ENCODE measurements at places on chromosomes 4 and X.

- DNase-seq, result no peak
Measured at GRCh38 chr4:137124278-137124932, 407.9 kb downstream of the PCDH18 start.

- DNase-seq, result no peak
Measured at GRCh38 chrX:151981129-151981528, 6.7 kb upstream of the GABRE start.

DNA sequence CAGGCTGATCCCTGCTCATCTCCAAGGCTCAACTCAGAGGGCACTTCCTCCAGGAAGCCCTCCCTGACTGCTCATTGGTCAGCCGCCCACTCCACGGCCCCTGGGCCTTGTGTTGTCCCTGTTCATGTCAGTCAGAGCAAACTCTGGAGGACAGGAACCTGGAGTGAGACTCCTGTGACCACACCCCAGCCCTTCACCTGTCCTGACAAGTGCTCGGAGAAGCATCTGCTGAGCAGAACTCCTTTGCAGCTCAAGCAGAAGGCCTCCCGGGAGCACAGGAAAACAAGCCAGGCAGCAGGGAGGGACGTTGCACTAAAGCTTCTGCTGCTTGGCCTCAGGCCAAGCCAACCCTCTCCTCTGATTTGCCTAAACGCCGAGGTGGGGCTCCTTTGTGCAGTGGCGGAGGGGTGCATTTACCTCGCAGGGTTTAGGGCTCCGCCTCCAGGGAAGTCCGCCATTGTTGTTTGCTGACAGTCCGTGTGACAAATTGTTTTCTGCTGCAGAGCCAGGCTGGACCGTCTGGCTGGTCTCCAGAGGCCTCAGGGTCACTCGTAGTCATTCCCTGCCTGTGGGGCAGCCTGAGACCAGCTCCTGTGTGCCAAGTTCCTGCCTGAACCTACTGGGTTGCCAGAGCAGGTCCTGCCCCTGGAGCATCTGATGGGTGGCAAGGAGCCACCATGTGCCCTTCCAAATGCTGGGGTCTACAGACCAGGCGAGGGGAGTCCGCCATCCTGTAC is 61.8 kb downstream of the C4orf50 start:
- no peak for DNase-seq

DNA sequence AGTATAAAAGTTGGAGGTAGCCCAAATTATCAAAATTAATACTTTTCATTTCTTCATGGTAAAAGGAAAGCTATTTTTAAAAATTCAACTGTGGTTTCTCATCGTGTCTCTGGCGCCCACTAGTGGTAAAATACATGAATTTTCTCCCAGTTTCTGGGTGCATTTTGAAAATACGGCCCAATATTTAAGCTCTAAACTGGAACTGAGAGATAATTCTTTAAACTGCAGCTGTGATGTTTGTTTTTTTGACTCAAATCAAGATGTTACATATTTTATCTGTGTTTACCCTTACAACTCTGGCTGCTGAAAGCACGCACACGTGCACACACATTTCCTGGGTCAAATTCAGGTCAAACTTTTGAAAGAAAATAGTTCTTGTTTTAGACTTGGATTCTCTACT is 123.9 kb upstream of the ACSL4 start:
- peak; percentile 18 for DNase-seq

DNA sequence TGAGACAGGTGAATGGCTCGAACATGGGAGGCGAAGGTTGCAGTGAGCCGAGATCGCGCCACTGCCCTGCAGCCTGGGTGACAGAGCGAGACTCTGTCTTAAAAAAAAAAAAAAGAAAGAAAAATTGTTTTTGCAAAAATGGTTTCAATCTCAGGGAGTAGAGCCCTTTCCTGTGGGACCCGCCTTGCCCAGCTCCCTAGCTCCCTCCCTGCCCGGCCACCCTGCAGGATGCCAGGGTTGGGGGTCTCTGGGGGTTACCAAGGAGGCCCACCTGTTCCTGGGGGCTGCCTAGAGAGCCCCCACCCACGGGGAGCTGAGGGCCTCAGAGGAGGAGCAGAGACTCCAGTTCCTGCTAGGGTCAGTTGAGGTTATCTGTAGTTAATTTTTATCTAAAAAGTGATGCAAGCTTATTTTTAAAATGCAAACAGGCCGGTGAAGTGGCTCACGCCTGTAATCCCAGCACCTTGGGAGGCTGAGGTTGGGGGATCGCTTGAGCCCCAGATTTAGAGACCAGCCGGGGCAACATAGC is 18.7 kb upstream of the PLCXD1 start:
- DNase-seq, result no peak

DNA sequence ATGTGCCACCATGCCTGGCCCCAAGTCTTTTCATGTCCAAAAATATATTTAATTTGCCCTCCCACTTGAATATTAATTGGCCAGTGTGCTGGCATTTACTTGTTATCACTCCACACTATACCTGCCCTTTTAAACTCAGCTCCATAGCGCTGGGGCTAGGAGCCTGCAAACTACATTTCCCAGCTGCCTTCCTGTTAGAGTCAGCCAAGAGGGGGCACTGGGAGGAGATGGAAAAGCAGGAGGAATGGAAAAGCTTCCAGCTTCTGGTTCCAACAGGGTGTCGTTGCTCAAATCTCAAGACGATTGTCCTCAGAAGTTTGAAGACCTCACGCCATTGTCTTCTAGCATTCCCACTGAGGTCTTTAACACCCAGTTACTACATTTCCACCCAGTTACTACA is 315.5 kb downstream of the BCOR start:
- no peak for DNase-seq

GRCh38 chr4:73922766-73923630 is 53.8 kb downstream of the CXCL1 start:
- DNase-seq, result no peak

DNA sequence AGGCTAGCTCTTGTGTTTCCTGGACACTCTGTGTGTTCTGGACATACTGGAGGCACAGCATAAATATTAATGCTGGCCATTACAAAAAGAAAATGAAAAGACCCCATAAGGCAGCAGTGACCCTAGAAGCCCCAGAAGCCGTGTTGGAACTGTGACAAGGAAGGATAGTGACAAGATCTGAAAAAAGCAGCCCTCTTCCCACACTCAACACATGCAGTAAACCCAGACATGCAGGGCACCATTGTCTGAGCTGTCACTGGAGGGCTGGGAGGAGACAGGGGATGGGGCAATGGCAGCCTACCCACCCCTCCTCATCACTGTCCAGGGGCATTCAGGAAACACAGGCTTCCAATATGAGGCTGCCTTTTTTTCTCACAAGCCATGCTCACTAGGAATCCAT is 6.5 kb downstream of the TRIM2 start:
- DNase-seq, result no peak

- DNase-seq, result no peak
Measured at GRCh38 chr4:176425035-176425434, 105.3 kb downstream of the SPCS3 start.

- DNase-seq, result no peak
Measured at GRCh38 chr4:14237911-14238310, 610.4 kb upstream of the BOD1L1 start.

All from activated CD4-positive, alpha-beta T cell treated with anti-CD3 and anti-CD28 coated beads for 36 hours (primary cell).